WERI-Rb-1 (cell line): ENCODE measurements at places on chromosomes 5 and 9.

DNA sequence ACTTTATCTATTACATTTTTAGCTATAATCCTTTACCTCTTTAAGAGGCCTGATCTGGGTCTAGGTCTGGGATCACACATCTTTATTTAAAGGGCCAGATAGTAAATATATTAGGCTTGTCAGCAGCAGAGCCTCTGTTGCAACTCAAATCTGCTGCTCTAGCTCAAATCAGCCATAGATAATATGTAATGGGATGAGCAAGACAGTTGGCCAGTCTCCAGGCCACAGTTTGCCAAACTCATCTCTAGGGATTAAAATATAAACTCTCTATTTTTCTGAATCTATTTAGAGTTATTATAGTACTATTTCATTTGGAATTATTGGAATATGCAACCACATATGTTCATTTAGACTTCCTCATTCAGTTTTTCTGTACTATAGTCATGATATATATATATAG, 115.9 kb upstream of the MINAR2 start:
- DNase-seq = no peak

- no peak for DNase-seq
These were observed 99.0 kb upstream of the SSBP2 start for GRCh38 chr5:81849770-81850367.

GRCh38 chr9:19101203-19101602, 1.5 kb downstream of the HAUS6 start:
- no peak for DNase-seq

GRCh38 chr9:110356639-110357395, 19.2 kb upstream of the TXNDC8 start:
- no peak for DNase-seq

DNA sequence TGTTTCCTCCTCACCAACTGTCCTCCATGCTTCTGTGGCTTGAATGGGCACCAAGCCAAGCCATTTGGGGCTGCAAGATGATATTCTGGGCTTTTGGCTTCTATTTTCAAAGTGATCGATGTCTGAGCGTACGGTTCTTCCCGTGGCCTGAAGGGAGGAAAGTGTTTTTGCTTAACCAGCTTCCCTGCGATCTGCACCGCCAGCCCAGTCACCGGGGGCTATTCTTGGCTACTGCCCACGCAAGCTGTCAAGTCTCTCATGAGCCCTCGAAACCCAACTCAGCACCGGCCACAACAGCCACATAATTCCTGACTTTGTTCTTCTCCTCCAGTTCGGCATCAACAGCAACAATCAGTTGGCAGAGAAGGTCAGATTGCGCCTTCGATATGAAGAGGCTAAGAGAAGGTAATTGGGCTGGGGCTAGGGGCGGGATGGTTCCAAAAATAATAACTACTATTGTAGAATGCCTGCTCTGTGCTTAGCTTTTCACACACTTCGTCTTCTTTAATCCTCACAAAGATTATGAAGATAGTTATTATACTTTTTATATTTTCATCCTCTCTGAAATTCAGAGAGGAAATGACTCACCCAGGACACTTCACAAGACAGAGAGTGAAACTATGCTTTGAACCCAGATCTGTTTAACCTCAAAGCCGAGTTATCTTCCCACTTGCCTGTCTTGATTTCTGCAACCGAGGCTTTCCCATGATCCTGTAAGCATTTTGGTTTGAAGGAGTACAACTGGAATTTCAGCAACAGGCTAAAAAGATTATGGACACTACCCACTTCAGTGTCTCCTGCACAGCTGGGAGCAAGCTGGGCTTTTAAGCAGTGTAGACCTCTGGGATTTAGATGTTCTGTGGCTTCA, 76.4 kb upstream of the RARS1 start:
- DNase-seq = no peak
